ENCODE measurements at places on chromosomes 11 and 22.

DNA sequence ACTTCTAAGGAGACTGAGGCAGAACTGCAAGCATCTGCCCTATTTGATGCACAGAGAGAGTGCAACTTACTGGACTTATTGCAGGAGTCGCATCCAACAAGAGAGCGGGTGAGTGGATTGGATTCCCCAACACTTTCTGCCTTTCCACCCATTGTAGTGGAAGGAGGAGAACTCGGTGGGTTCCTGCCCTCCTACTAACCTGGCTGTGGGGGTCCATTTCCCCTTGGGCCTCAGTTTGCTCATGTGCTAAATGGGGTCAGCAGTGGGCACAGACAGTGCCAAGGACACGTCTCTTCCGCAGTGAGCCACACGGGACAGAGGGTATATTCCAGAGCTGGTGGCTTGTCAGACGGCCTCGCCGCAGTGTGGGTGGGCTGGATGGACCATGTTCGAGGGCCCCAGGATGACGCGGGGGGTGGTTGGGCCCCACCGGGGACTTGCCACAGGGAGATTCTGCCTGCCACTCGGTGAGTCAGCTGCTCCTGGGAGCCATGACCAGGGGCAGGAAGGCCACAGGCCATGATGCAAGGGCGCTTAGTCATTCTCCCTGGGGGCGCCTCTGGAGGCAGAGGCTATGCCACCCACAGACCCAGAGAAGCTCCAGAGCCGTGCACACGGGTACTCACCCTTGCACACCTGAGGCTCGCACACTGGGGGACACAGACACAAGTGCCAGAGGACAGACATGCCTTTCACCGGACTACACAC is 8.2 kb downstream of the ALX4 start:
- no peak for DNase-seq

DNA sequence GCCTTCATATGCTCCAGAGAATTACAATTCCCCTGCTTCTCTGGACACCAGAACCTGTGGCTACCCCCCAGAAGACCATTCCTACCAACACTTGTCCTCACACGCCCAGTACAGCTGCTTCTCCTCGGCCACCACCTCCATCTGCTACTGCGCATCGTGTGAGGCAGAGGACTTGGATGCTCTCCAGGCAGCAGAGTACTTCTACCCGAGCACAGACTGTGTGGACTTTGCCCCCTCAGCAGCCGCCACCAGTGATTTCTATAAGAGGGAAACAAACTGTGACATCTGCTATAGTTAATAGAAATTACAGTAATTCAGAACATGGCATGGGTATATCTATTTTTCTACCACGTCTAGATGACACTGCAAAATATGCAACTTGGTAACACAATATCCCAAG is 9.8 kb downstream of the POU2AF3 start:
- DNase-seq: no peak

- DNase-seq: no peak
These were observed 87.1 kb downstream of the MYEOV start for GRCh38 chr11:69380921-69381581.

DNA sequence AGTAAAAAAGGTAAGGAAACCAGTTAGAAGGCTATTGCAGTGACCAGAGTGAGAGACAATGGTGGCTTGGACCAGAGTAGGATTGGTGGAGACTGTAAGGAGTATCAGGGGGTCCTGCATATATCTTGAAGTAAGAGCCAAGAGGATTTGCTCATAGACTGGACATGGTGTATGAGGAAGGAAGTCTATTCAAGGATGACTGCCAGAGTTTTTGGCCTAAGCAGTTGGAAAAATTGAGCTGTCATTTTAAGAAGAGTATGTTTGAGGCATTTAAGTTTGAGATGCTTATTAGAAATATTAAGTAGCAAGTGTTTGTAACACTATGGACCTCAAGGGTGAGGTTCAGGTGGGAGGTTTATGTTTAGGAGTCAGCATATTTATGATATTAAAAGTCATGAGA is 596.6 kb downstream of the METTL15 start:
- DNase-seq: no peak

DNA sequence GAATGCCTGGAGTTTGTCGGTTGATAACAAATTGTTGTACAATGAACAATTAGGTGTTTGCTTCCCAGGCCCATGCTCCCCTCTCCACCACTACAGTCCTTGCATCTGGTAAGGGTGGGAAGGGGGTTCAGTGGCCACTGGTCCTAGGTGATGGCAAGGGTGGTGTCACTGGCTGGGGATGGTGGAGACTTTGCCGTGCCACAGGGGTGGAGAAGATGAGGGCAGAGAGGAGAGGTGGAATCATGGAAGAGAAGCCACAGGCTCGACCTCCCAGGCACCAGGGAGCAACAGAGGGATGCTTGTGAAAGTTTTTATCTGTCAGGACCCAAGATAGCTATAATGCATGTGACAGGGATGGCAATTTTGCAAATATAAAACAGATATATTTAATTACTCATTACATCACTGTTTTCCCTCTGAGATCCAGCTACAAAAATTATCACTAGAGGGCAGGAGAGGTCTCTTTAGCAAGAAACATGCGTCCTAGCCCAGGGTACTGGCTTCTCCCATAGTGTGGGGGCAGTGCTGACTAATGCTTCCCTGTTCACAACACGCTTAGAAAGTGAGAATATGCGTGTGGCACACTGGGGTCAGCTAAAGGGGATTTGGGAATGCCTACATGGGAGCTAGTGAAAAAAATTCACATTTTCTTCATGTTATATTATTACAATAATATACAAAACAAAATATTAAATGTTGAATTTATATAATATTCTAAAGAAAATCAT is 49.0 kb upstream of the AMPD3 start:
- DNase-seq: no peak

DNA sequence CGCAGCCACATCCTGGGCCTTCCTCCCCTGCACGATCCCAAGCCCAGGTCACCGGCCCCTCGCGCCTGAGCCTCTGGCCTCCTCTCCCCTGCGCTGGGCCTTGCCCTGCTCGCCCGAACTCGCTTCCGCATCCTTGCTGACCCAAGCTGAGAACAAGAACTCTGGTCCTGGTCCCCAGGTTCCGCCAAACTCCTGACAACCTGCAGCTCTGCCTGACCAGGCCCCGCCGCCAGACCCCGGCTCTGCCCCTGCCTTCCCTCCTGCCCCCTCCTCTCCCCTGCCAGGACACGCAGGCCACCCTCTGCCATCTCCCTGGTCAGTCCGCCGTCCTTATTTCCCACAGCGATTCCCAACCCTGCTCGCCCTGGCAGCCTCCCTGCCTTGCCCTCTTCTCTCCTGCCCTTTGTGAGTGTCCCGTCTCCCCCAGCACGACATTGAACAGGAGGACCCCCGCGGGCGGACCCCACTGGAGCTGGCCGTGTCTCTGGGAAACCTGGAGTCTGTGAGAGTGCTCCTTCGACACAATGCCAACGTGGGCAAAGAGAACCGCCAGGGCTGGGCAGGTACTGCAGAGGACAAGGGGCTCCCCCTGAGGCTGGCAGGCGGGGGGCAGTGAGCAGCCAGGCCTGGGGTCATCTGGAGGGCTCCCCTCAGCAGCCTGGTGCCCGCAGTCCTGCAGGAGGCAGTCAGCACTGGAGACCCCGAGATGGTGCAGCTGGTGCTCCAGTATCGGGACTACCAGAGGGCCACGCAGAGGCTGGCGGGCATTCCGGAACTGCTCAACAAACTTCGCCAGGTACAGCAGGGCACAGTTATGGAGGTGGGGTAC is 762 bp downstream of the ANKRD13D start:
- DNase-seq: no peak

- DNase-seq: no peak
These were observed 7.5 kb upstream of the LIN7C start for GRCh38 chr11:27514076-27514475.

- DNase-seq: no peak
These were observed 257.5 kb upstream of the MTNR1B start for GRCh38 chr11:92711926-92712325.

DNA sequence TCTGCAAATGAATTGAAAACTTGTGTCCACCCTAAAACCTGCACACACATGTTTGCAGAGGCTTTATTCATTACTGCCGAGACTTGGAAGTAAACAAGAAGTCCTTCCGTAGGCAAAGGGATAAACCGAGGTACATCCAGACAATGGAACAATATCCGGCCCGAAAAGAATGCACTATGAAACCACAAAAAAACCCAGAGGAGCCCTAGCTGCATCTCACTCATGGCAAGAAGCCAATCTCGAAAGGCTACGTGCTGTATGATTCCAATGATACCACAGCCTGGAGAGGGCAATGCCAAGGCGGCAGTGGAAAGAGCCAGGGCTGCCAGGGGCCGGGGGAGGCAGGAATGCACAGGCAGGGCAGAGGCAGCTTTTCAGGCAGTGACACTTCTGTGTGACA is 3.2 kb upstream of the MRPL23 start:
- no peak for DNase-seq

DNA sequence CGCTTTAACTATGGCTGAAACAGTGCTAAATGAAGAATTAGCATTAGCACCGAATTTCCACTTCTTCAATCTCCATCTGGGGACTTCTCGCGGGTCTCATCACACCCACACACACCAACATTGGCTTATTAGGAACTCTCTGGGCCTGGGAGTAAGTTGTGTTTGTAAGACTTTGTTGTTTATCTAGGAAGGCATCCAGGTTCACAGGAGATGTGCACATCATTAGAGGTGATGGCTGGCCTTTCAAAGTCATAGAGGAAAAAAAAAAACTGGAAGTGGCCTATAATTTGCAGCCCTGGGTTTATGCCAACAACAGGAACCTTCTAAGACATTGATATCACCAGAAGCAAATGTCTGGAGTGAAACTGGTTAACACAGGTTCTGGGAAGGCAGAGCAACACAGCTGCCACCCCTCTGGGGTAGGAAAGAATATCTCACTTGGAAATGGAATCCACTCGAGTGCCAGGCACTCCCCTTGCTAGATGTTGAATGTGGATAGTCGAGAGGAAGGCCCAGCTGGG is 84.5 kb downstream of the TRAF6 start:
- no peak for DNase-seq

DNA sequence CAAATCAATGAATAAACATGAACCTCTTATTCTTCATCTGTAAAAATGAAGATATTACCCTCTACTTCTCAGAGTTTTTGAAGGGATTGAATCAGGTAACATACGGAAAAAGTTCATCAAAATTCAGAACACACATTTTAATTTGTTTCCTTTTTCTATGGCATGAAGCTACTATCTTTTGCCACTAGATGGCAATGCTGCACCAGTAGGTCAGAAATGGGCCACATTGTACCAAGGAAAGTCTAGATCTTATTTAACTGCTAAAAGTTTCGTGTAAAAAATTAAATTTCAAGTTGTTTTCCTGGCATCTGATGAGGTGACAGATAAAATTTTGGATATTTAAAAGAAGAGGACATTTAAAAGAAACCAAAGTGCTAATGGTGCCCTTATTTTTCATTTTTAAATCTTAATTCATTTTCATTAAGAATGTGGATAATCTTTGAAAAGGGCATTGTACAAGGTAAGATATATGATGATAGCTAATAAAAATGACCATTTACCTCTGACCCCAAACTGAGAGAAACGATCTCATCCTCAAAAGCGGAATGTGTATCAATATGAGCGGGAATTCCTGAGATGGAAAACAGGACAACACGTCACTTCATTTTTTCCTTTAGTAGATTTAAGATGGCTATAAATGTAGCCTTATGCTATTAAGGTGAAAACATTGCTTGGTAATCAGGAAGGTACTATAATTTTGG is 16.1 kb downstream of the ALKBH8 start:
- DNase-seq: no peak

GRCh38 chr11:31818874-31819331 is 7.8 kb upstream of the PAX6 start:
- DNase-seq: no peak
